ENCODE measurements at places on chromosomes 6 and 20.

GRCh38 chr6:44217332-44218143 lies 812 bp downstream of the MYMX start:
- DNase-seq = no peak

DNA sequence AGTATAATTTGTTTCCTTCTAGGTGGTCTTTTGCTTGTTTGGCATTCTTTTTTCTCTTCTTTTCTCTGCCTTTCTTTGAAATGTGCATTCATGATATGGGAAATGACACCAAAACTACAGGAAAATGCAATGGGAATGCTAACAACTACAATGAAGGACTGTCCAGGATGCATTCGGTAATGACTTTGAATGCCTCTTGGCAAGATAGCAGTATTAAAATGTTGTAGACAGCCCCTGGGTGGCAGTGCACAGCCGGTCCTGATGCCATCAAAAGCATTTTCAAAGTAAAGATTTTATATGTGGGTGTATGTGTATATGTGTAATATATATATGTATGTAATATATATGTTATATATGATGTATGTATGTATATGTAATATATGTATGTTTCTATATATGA lies 218.8 kb upstream of the MMS22L start:
- no peak for DNase-seq

DNA sequence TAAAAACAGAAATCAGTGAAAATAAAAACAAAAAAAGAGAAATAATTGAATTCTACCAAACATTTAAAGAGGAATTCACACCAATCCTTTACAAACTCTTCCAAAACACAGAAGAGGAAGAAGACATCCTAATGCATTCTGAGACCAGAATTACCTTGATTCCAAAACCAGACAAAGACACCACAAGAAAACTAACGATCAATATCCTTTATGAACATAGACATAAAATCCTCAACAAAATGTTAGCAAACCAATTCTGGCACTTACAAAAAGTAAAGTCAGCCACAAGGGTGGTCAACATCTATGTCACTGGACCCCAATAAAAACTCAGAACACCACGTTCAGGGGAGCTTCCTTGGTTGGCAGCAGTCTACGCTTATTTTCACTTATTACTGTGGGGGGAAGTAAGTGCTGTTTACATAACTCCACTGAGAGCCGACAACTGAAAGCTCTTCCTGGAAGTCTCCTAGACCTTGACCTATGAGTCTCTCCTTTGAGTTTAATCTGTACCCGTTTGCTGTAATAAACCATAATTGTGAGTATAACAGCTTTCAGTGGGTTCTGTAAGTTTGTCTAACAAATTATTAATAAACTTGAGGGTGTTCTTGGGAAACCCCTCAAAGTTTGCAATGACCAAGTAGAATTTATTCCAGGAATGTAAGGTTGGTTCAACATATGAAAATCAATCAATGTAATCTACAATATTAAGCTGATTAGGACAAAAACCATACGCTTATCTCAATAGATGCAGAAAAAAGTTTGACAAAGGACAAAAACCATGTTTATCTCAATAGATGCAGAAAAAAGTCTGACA lies 24.5 kb downstream of the GZF1 start:
- no peak for DNase-seq

GRCh38 chr6:159830501-159831372 lies 30.7 kb downstream of the PNLDC1 start:
- no peak for DNase-seq

DNA sequence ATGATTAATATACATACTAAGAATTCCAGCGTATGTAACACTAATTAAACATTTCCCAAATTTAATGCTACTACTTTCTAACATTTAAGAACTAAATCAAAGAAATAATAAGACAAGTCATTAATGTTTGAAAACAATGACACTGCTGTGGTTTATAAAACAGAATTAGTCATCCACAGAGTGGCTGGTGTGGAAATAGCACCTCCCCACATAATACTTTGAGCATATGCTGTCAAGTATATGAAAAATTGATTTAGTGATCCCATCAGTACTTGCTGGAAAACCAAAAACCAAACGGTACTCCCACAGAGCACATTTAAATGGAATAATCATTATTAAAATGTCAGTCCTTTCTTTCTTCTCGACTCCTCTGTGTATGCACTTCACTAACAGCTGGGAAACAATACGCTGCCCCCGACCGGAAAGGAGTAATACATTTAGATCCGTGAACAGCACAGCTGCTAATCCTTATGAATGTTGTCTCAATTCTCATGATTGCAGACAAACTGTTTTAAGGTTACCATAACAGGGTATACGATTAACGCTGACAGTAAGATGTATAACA lies 78.4 kb downstream of the PREP start:
- no peak for DNase-seq

GRCh38 chr6:37647765-37648085 lies 50.0 kb downstream of the MDGA1 start:
- DNase-seq = no peak

DNA sequence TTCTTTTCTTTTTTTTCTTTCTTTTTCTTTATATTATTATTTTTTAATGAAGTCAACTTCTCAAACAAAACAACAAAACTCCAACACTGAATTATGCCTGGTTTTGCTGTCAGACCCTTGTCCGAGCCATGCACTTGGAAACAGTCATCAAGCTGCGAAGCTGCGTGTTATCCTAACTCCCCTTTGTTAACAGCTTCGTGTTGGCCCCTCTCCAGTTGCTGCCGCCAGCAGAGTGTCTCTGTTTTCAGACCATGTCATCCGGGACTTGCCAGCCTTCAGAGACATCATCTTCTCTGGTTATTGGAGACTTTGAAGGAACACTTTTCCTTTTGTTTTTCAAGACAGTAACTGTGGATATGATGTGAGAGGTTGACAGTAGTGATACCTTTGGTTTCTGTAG lies 83.1 kb downstream of the TRMT11 start:
- no peak for DNase-seq

- no peak for DNase-seq
Observed at GRCh38 chr6:121666814-121667213, 231.4 kb downstream of the GJA1 start.

DNA sequence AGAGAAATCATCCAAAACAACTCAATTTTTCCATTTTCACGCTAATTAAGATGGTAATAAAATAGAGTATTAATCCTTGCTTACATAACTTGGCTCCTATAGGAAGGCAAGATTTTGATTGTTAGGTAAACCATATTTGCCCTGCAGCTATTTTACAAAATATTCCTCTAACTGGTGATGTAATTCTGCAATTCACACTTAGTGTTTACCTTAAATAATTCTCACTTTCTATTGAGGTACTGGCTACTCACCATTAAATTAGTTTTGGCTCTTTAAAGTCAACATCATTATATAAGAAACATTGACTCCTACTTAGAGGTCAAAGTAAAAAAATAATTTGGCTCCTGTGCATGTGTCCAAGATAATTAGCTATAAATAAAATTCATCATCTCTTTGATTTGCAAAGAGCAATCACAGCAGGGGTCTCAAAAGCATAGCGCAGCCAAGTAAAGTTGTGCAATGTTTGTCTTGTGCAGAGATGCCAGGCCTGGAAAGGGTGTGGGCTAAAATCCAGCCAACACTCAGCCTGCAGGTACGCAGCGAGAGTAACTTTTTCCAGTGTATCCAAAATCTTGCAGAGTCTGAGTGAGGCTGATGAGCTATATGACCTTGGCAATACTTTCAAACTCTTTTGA lies 501.2 kb downstream of the MMUT start:
- no peak for DNase-seq

DNA sequence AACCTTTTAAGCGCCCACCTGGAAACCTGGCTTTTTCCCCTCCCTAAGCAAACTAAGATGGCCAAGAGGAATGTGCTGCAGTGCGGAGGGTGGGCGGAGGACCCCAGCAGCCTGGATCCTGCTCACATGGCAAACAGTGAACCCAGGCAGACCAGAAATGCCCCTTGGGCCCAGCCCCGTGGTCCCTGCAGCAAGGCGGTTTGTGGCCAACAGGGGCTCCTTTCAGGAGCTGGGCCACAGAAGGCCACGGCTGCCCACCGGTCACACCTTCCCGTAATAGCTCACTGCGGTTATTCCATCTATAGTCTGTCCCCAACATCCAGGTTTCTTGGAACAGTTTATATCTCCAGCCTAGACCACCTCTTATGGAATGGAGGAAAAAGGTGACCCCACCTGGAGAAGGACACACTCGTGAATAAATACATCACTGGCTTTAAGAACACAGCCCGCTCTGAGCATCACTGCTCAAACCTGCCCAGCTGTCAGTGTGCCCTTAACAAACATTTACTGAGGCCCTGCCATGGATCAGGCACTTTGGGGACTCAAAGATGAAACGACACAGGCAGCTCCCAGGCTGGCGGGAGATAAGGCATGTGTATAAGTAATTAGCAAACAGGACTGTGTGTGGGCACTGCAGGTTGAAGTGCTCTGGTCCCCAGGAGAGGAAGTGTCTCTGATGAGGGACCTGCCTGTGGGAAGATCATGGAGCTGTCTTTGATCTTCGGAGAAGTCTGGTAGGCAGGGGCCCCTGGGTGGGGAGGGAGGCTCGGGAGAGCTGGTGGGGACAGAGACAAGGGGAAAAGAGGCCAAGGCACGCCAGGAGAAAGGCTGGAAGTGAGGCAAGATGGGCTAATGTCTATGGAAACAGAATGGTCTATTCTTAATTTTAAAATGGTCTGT lies 3.2 kb upstream of the TUBB1 start:
- no peak for DNase-seq

DNA sequence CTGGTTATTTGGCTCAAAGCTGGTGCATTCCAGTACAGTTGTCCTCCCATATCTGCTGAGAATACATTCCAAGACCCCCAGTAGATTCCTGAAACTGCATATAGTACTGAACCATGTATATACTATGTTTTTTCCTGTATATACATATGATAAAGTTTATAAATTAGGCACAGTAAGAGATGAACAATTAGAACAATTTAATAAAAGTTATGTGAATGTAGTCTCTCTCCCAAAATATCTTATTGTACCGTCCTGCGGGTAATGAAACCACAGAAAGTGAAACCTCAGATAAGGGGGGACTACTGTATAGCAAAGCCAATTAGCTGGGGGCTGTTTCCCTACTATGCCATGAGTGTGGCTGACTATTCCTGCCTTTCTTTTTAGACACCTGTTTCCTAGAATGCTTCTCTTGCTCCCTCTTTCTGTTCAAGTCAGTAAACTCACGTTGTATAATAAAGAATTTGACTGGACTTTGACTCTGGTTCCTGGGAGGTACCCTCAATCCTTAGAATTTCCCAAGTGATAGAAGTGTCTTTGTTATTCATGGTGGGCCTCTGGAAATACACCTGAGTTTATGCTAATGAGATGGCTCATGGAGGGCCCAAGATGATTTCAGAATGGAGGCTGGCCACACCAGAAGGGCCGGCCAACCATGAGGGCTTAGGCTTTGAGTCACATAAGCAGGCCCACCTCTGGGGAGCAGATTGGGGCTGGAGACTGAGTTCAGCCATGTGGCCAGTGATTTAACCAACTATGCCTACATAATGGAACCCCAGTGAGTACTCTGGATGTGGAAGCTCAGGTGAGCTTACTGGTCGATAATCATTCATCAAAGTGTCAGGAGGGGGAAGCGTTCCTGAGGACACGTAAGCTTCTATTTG lies 689 bp upstream of the BLOC1S5 start:
- DNase-seq = no peak

- DNase-seq = no peak
Observed at GRCh38 chr6:74609871-74610270, 596.0 kb downstream of the COL12A1 start.

- no peak for DNase-seq
Observed at GRCh38 chr6:77740380-77740779, 87.5 kb downstream of the MEI4 start.

- no peak for DNase-seq
Observed at GRCh38 chr6:131861381-131861780, 53.6 kb downstream of the ENPP1 start.

DNA sequence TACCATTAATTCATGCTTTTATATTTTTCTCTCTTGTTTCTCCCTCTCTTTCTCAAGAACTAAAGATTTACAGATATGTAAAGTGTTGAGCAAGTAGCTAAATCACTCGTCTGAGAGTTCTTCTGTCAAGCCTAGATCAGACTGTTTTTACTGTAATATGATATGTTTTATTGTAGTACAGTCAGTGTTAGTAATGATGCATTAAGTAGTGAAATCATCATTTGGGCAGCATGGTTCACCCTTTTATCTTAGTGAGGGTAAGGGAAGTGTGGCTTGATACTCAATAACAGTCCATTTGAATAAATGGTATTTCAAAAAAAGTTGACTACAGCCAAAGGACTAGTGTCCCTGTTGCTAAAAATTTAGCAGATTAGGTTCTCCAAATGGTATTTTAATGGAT lies 9.2 kb downstream of the CYB5R4 start:
- DNase-seq = no peak

DNA sequence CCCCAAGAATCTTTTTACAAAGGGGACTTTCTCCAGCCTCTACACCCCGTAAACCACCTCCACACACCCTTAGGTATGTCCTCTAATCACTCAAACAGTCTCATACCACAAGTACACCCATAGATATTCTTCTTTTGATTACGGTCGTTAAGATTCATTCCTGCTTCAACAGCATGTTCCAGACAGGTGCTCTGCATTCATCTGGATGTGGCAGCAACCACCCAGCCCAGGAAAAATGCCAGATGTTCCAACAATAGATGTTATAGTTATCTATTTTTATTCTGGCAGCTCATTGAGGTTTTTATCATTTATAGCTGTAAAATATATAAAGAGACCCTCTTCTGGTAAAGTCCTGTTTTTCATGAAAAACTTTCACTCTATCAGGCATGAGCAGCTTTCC lies 60.7 kb downstream of the SIM1 start:
- DNase-seq = no peak

DNA sequence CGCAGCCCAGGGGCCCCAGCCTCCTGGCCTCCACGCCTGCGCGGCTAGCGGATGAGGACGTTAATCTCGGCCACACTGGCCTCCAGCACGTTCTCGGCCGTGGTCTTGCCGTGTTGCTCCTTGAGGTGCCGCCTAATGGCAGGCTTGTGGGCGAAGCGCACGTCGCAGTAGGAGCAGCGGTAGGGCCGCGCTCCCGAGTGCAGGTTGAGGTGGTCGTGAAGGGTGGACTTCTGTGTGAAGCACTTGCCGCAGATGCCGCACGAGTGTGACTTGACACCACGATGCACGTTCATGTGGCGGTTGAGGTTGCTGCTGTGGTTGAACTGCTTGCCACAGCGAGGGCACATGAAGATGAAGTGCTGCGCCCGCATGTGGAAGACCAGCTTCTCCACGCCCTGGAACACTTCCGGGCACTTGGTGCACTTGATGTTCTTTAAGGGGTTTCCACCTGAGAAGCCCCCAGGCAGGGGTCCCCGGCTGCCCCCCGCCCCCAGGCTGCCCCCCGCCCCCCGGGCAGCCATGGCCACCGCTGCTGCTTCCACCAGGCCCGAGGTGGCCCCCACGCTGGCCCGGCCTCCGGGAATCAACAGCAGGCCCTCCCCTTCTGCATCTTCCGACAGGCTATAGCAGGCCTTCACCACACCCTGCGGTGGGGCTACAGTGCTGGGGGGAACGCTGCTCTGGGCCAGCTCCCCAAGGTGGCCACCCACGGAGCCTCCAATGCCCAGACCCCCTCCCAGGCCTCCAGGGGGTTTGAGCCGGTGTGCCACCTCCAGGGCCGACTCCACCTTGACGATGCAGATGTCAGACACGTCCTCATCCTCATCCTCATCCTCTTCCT lies 1.8 kb downstream of the ZBTB12 start:
- DNase-seq = no peak

GRCh38 chr6:1901556-1901955 lies 291.8 kb downstream of the FOXC1 start:
- DNase-seq = no peak
